Right kidney (tissue), 9 donors: ENCODE measurements at places on chromosomes 11 and 22.

GRCh38 chr11:133230431-133230830, 301.9 kb downstream of the OPCML start:
- no peak for DNase-seq

GRCh38 chr11:123519797-123520193, 89.7 kb downstream of the GRAMD1B start:
- no peak for DNase-seq

GRCh38 chr22:47296405-47297260, 534.2 kb downstream of the TBC1D22A start:
- no peak for DNase-seq

GRCh38 chr22:35835267-35835997, 117.8 kb downstream of the APOL5 start:
- DNase-seq = no peak

DNA sequence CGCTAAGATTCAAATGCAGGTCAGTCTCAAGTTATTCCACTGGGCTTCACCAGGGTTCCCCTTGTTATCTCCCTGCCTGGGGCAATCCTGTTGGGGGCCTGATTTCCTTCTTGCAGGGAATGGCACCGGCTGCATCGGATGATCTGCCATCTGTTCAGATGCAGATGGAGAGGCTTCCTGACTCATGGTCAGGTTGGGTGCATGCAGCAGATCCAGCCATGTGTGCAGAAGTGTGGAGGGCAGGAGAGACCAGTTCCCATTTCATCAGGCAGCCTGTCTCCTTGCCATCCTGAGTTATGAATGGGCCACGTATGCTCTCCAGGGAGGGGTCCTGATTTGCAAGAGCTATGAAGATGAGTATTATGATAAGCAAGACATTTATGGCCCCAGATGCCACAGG, 161.2 kb upstream of the PLET1 start:
- DNase-seq = no peak

- DNase-seq = no peak
These were observed 65.1 kb downstream of the PRMT3 start for GRCh38 chr11:20452585-20452984.

DNA sequence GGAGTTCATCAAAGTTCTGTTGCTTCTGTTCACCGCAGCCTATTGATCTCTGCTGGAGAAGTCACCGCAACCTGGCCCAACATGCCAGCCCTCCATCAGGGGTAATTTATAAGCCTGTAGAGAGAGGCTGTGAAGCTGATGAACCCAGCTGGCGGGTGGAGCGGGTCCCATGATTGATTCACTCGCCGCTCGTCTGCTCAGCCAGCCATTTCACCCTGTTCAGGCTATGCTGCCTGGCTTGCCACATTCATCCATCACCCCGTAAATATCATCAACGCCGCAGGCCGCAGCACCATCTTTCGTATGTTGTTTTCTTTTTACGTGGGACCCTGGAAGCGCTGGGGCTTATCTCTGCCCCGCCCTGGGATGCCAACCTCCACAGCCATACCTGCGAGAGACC, 116.7 kb upstream of the OPCML start:
- no peak for DNase-seq

DNA sequence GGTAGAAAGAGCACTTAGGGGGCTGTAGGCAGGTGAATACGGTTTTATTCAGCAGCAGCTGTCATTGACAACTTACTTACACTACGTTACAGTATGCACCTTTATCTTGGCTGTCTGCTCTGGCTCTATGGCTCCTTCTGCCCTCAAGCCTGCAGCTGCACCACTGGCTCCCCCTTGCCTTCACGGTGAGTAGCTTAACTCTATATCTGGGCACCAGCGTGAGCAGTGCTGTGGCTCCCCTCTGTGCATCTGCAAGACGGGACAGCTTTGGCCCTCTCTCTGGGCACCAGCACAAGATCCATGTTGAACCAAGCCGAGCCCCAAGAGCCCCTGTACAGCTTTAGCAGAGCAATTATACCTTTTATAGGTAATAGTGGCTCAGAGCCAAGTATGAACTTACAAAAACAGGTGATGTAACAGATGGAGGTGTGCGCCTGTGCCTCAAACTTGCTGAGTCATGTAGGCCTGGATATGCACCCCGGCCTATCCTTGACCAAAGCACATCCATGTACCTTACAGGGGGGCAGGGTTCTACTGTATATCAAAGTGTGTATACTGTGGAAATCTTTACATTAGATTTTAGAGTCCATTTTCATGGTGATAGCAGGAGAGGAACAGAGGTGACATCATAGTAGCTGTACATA, 96.9 kb upstream of the CTSC start:
- DNase-seq = no peak

GRCh38 chr11:7673724-7674434, 579 bp upstream of the CYB5R2 start:
- DNase-seq = peak; percentile 90

GRCh38 chr22:37804881-37805809, 2.6 kb upstream of the GCAT start:
- peak; percentile 94 for DNase-seq

DNA sequence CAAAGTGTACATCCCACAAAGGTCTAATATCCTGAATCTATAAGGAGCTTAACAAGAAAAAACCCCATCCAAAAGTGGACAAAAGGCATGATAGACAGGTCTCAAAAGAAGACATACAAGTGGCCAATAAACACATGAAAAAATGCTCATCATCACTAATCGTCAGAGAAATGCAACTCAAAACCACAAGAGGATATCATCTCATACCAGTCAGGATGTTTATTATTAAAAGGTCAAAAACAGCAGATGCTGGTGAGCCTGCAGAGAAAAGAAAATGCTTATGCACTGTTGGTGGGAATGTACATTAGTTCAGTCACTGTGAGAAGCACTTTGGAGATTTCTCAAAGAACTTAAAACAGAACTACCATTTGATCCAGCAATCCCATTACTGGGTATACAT, 12.7 kb downstream of the LGALS12 start:
- DNase-seq = no peak

DNA sequence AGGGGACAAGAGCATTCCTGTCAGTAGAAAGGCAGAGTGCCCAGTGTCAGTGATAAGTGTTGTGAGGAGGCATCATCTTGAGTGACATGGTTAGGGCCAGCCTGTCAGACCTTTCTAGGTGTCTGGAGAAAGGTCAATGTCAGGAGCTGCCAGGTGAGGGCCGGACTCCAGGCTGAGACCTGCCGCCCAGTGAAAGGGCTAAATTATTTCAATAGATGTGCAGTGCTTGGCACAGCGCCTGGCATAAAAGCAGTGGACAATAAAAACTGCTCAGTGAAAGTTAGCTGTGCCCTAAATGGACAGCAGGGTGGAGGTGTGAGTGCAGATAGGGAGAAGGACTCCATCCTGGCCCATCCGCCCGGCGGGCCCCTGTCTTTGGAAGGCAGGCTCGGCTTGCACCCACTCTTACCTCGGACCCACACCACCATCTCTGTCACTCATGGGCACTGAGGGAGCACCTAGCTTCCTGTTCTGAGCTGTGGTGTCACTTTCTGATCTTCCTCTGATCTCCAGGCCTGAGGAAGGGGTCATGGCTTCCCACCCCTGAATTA, 23.5 kb upstream of the WNT11 start:
- no peak for DNase-seq

DNA sequence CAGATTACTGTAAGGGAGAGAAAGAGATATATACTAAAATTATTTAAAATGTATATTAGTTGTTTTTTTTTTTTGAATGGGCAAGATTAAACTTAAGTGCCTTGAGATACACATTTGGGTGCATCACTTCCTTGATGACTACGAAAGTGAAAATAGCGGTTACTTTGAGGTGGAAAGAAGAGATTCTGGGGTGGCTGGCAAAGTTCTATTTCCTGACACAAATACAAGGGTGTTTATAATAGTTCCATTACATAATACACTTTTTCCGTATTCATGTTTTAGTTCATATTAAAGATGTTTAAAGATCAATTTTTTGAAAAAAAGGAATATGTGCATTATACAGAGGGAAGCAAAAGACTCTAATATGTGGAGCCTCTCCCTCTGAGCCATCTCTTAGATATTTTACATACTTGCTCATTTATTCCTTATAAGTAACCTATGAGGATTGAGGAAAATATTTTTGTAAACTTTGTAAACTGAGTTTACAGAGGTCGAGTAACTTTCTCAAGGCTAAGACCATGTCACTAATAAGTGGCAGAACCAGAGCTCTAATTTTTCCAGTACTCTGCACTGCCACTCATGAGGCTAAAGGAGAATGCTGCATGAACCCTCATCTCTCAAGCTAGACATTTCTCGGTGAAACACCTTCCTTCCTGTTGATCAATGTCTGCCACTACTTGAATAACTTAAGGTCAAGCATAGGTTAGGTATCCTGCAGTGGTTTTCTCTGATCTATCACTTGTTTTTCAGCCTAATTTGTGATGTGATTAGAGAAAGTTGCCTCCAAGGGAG, 58.6 kb downstream of the DDIAS start:
- no peak for DNase-seq

DNA sequence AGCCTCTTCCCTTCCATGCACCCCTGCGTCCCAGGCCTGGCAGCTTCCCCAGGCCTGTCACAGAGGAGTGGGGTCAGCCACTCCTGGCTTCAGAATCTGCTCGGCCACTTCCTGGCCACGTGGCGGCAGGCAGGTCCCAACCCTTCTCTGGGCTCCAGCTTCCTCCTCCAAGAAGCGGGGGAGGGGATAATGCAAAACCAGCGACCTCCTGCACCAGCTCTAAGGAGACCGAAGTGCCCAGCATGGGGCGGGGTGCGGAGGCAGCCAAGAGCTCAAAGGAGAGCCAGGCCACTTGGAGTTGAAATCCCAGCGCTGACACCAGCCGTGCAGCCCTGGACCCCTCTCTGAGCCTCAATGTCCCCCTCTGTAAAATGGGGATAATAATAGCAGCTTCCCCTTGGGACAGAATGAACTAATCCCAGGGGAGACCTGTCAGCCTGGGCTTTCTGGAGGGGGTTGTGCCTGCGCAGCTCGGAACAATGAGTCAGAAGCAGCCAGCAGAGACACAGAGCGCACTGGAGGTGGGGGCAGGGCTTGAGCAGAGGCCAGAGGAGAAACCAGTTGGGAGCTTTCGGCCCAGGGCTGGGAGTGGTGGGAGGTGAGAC, 22.8 kb upstream of the PICK1 start:
- DNase-seq = peak; percentile 61

GRCh38 chr11:118223992-118224391, 819 bp downstream of the JAML start:
- DNase-seq = no peak

- no peak for DNase-seq
These were observed 76.0 kb downstream of the EXT2 start for GRCh38 chr11:44171518-44171917.

GRCh38 chr22:46454504-46455269, 82.7 kb downstream of the CELSR1 start:
- no peak for DNase-seq

DNA sequence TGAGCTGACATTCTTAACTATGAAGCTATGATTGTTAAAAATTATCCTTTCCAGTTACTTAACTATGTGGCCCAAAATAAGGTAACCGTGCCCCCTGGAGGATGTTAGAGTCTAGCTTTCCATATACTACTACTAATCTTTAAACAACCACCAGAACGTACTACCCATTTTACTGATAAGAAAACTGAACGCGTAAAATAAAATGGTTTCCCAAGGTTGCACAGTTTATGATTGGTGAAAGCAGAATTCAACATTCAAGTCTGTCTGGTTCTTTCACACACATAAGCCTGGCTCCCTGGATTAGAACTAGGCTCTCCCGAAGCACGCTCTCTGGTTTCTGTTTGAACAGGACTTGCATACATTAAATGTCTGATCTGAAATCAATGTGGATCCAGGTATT, 437.8 kb upstream of the CCDC90B start:
- DNase-seq = no peak

GRCh38 chr22:29816539-29816938, 21.5 kb downstream of the ASCC2 start:
- DNase-seq = no peak

DNA sequence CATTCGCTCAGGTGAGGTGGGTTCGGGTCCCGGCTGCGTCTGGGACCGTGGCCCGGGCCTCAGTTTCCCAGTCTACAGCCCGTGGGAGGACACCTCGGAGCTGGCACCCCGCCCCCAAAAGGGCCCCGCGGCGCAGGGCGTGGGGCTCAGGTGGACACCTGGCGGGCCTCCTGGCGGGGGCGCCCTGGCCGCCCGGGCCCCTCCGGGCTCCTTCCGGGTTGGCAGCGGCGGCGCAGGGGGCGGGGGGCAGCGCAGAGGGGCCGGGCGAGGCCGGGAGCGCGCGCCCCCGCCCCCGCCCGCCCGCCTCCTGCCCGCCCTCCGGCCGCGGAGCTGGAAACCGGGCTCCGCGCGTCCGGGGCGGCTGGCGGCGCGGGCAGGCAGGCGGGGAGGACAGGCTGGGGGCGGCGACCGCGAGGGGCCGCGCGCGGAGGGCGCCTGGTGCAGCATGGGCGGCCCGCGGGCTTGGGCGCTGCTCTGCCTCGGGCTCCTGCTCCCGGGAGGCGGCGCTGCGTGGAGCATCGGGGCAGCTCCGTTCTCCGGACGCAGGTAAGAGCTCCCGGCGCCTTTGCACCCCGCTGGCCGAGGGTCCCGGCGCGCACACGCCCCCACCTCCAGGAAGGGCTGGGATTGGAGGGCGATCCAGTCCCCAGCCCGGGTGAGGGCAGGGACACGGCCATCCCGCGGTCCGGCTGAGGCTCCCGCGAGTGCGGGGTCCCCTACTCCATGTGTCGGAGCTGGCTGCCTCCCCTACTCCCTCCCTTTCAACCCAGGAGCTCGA, at the start of gene EMID1:
TSS of gene EMID1 (plus strand) at position 303 of the 778 bp plus-strand sequence. CDS start at position 446, 143 bp downstream.
- DNase-seq = peak; percentile 83

- no peak for DNase-seq
These were observed 48.6 kb downstream of the C11orf91 start for GRCh38 chr11:33651990-33652389.

DNA sequence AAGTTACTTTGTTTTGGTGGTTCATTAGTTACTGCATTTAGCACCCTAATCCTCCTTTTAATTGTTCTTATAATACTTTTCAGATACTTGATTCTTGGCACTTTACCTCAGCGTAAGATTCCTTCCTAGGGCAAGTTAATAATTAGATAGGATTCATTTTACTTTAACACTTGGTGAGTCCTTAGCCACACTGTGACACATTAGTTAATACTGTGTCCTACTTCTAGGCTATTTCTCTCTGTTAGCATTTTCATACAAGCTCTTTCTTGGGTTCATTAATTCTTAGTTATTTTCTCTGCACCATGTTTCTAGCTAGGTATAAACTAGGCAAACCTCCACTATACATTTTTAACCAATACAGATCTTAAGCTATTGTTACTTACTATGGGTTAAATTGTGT, 16.1 kb downstream of the OR5M3 start:
- DNase-seq = no peak

- DNase-seq = peak; percentile 68
These were observed 40.7 kb downstream of the ZNRF3 start for GRCh38 chr22:28923826-28924732.

DNA sequence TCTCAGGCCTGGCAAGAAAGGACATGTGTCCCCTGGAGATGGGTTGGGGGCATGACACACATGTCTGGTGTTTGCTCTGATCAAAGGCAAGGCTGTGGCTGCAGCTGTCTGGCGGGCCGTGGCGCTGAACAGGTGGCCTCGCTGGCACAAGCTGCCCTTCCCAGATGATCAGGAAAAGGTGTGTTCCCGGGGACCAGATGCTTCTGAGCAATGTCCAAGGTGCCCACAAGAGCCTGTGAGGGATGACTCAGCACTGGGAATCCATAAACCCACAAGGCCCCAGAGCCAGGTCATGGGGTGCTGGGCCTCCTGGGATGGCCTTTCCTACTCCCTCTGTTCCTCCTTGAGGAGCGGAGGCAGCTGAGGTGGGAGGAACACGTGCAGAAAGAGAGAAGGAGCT, 9.7 kb upstream of the LRP5 start:
- DNase-seq = no peak
